ENCODE measurements at places on chromosomes 1 and 21.

DNA sequence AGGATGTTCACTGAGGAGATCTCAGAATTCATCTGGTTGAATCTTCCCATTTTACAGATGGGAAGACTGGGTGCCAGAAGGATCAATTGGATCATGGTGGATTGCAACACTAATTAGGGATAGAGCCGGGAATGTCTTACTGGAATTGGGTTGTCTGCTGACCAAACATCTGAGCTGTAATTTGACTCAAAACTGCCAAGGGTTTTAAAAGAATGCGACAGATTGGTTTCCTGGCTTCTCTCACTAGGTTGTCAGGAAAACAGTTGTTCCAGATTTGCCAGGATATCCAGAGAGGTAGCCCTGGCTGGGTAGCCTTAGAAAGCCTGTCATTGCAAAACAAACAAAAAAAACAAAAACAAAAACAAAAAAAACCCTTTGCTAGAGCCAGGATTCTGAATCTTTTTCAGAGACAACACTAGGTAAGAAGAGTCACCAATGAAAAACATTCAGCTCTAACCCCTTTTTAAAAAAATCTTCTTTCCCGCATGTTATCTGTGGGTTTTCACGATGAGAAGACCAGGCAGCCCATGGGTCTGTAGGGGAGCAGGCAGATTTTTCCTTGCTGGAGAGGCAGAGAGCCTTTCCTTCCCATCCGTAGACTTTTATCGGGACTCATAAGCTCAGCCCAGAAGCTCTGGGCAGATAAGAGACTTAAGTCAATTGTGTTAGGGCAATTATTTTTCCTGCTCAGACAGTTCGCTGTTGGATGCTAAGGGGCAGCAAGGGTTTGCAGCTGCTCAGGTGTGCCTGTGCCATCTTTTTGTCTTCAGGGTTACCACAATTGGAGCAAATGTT, 418.9 kb downstream of the PRDM2 start:
- DNase-seq: no peak

DNA sequence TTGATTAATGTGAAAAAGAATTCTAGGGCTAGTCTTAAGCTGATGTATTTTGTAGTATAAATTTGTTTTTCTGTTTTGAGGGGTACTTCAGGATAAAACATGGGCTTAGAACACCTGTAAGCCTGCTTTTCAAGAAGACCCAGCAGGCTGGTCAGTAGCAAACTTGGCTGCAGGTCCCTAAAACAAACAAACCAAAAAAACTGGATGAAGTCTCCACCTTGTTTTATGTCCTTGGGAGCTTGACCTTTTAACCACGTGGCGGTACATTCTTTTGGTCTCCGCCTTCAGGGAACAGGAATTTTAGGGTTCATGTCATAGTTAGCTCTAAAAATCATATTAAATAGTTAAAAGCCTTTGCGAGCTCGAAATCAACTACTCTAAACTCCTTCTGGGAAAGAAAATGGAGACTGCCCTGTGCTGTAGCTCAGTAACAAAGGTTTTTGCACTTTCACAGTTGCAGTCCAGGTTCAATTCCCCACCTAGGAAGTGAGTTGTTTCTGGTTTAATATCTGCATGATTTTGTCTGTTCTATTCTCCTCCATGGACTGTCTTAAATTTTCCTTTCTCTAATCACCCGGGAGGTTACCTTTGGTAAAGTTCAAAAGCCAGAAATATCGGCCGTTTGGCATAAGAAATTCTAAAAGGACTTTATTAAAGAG, 18.6 kb downstream of the PRDX6 start:
- no peak for DNase-seq

GRCh38 chr1:225846331-225847310, 35.6 kb downstream of the TMEM63A start:
- DNase-seq: no peak

GRCh38 chr1:66271216-66271903, 262.6 kb upstream of the SGIP1 start:
- DNase-seq: peak; percentile 73

DNA sequence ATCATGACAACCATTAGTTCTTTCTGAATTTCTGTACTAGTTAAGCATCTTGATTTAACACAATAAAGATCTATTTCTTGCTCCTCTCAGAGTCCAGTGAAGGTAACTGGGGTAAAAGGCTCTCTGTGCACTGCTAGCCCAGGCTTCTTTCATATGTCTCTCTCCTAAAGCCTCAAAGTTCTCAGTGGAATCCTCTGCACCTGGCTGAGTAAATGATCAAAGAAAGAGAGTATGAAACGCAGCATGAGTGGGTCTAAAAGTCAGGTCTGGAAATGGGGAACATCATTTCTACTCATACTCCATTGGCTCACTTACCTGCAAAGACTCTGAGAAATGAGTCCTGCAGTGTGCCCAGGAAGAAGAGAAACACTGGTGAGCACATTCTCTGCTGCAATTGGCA, 418.5 kb downstream of the PTPRC start:
- DNase-seq: no peak

DNA sequence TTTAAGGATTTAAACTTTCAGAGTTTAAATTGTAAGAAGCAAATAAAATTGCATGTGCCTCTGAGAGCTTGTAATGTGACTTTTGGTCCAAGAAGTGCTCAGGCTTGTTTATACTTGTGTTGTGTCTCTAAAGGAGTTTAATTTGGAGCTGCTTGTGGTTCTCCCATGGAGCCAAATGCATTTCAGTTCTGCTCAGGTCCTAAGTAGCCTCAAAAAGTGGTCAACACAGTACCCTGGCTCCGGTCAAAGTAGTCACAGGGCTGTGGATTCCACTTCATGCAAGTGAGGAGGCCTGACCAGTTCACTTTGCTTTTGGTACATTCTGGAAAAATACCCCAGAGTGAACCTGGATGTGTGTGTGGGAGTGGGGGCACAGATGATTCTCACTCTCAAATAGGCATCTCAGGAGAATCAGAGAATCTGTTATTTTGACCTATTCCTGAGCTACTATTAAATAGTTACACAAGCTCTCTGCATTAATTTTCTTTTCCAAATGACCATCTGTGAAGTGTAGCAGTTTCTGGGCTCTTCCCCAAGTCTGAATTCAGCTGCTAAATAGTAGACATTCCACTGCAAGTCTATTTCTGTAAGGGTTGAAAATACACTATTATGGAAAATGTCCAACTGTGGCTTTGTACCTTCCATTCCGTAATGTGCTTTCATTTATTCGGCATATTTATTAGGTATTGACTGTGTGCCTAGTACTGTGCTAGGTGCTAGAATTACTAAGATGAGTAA, 31.7 kb upstream of the AGO1 start:
- DNase-seq: no peak

DNA sequence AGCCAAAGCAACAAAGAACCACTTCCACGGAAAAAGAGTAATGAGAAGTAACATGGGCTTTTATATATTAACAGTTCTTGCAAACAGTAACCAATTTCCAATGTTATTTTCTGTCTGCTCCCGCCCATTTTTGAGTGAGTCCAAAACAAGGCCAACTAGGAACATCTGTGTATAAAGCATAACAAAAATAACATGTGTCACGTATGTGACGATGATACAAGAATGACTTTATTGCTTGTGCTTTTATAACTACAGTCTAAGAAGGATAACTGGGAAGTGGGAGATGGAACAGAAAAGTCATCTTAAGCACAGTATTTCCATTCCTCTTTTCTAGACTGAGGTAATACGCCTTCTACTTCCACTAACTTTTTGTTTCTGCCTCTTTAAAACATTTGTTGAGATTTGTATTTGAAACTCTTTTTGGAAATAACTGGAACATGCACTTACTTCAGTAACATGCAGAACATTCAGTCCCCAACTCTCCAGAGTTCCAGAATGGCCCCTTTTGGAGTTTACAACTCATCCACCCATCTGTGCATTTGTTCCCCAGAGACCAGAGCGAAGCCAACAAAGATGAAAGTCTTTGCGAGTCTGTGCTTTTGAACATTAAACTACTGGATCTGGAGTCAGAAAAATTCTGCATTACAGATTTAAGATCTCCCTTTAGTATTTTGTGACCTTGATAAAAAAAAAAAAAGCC, 143.0 kb upstream of the ZRANB2 start:
- DNase-seq: no peak

- peak; percentile 31 for DNase-seq
Measured at GRCh38 chr1:8422510-8423268, 104.8 kb downstream of the SLC45A1 start.

DNA sequence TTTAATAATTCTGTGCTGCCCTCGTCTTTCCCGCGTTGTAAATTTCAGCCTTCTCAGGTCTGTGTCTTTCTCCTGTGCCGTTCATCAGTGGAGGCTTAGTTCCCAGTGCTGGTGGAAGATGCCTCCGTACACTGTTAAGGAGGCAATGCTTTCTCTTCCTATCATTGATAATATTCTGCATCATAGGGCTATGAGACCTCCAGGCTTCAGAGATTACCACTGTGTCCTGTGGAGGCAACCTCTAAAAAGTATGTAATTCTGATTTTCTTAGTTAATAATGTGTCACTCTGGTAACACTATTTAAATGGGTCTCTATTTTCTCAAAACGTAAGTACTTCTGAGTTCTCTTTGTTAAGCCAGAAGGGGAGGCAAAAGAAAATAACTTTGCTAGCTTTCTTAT, 538.3 kb downstream of the SMYD3 start:
- DNase-seq: no peak

DNA sequence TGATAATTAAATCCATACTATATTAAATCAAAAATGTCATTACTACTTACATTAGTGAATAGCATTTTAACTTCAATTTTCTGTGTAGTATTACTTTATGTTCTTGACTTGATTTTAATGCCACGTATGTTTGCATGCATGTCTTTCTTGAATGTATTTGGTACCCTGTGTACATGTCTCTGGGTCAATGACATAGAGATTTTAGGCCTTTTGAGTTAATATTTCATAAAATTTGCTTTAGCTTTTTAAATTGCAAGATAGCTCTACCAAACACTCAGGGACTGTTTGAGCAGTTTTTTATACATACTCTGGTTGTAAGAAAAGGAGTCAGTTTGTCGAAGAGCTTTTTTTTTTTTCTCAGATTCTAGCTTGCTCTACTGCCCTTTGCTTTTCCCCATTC, 1.5 kb downstream of the MLLT11 start:
- DNase-seq: no peak

DNA sequence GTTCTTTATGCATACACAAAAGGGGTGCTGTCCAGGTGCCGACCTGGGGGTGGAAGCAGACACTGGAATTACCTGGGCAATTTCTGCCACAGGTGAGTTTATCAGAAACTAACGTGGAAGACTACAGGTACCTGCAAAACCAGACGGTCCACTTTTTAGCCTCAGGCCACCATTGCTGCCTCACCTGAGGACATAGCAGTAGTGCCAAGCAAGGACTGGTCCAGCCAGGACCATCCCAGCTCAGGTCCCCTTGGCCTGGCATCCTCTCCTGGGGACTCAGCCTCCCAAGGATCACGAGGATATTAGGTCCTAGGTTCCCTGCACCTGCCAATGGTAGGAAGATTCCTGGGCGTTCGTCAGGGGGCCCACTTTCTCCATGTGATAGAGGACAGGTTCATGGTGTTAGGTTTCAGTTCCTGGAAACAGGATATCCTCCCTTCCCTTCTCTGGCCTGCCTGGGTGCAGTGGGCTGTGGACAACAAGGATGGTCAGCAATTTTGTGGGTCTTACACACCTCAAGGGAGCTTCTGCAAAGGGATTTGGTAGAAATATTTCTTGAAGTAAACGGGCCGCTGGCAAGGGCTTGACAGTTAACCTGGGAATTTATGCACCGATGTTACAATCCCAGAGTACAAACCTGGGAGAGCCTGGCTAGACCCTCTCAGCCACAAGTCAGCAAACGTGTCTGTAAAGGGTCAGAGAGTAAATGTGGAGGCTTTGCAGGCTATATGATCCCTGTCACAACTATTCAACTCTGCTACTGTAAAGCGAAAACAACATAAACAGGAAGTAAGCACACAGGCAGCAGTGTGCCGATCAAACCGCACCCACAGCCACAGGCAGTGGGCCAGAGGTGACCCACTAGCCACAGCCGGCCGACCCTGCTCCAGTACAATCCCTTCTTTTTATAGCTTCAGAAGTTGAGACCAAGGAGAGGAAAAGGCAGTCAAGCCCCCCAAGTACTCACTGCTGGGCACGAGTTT, 71.4 kb upstream of the RAB4A start:
- DNase-seq: no peak

GRCh38 chr1:220458936-220459335, 69.0 kb upstream of the MARK1 start:
- no peak for DNase-seq

- no peak for DNase-seq
Measured at GRCh38 chr21:26637201-26637745, 64.2 kb upstream of the CYYR1 start.

DNA sequence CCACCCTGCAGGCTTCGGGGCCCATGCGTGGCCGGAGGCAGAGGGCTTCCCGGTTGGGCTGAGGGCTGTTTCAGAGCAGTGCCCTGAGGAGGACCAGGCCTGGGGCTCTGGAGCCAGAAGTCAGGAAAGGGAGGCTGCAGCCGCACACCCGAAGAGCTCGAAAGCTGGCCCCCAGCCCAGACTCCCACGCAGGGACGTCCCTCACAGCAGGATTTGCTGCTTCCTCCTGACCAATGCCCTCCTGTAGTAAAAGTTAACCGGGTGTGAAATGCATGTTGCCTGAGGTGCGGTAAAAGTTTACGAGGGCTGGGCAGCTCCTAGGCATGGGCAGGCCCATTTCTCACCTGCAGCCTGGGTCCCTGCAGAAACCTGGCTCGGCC, 101.5 kb upstream of the ARHGEF16 start:
- no peak for DNase-seq

DNA sequence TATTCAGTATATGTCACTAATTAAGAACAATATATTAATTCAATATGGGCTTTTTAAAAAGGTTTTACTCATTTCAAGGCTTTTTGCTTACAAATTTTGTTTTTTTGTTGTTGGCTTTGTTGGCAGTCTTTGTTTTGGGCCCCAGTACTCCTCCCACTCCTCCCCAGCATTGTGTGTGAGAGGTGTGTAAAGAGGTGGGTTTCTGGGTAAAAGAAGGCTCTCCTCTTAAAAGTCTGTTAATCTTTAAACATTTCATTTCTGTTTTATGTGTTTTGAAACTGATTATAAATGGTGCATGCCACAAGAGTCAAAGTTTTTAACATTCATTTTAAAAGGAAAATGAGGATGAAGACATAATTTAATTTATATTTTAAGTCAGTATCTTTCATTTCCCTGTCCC, 79.6 kb downstream of the SASS6 start:
- DNase-seq: no peak

DNA sequence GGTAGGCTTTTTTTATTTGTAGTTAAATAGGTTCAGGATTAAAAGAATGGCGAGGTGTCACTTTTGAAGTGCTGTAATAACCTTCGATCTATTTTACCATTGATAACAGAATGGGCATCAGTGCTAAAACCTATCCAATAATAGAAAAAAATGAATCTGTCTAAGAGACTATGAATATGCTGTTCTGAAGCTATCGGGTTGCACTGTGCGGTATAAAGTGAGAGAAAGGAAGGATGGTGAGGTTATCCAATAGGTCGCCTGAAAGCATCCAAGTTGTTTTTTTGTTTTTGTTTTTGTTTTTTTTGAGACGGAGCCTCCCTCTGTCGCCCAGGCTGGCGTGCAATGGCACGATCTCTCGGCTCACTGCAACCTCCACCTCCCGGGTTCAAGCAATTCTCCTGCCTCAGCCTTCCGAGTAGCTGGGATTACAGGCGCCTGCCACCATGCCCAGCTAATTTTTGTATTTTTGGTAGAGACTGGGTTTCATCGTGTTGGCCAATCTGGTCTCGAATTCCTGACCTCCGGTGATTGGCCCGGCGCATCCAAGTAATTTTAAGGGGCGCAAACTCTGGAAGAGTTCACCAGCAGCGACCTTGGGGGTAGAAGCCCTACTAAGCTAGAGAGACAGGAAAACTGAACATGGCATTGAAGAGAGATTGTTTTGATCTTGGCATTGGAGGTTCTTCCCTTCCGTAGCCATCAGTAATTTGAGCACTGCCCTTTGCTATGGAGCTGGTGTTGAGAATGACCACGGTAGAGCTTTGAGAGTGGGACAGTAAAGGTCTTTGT, 8.7 kb upstream of the MDM4 start:
- peak; percentile 38 for DNase-seq

- no peak for DNase-seq
Measured at GRCh38 chr1:224378855-224379631, 22.4 kb downstream of the CNIH4 start.
